NCI-H187 treated with DMSO at 0.1 percent for 48 hours (cell line): ENCODE measurements at places on chromosomes 16 and 17.

DNA sequence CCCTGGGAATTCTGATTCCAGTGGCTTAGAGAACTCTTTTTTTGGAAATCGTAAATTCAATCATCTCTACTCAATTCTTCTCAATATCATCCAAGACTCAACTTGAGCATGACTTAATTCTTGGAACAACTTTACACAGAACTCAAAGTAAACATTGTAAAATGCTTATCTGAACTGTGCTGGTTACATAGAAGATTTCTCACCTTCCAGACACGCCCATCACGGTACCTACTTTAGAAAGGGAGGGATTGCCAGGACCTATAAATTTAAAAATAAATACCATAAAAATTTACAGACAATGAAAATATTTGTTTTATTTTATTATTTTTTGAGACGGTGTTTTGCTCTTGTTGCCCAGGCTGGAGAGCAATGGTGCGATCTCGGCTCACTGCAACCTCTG is 26.5 kb downstream of the MAP1LC3B start:
- DNase-seq = no peak

- no peak for DNase-seq
Observed at GRCh38 chr17:66711881-66712321, 123.0 kb upstream of the CACNG5 start.

DNA sequence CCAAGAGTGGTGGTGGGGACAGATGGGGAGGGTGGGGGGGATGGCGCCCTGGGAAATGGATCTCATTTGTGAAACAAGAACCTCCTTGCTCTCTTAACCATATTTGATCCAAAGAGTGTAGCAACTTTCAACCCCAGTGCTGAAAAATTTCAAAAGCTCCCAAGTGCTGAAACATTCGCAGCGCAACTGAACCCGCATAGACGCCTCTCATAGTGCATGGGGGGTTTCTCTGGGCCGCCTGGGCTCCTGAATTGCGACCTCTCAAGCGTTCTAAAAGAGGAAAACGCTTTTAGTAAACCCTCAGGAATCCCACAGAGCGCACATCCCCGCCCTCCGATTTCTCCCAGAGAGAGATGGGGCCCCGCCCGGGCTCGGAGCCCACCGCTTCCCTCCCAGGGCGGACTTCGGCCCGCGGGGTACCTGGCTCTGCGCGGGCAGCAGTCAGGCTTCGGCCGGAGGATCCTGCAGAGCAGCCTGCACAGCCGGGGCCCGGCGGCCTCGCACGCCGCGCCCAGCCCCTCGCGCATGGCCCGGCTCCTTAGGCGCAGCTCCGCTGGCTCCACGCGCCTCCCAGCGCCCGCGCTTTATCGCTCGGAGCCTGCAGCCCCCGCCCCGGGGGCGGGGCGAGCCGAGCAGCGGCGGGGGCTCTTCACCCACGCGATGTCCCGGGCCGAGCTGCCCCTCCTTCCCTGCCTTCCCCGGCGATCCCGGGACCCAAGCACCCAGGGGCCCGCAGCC is 7.0 kb downstream of the NOS2 start:
- DNase-seq = no peak

GRCh38 chr17:73797594-73798110 is 153.4 kb upstream of the SDK2 start:
- no peak for DNase-seq

DNA sequence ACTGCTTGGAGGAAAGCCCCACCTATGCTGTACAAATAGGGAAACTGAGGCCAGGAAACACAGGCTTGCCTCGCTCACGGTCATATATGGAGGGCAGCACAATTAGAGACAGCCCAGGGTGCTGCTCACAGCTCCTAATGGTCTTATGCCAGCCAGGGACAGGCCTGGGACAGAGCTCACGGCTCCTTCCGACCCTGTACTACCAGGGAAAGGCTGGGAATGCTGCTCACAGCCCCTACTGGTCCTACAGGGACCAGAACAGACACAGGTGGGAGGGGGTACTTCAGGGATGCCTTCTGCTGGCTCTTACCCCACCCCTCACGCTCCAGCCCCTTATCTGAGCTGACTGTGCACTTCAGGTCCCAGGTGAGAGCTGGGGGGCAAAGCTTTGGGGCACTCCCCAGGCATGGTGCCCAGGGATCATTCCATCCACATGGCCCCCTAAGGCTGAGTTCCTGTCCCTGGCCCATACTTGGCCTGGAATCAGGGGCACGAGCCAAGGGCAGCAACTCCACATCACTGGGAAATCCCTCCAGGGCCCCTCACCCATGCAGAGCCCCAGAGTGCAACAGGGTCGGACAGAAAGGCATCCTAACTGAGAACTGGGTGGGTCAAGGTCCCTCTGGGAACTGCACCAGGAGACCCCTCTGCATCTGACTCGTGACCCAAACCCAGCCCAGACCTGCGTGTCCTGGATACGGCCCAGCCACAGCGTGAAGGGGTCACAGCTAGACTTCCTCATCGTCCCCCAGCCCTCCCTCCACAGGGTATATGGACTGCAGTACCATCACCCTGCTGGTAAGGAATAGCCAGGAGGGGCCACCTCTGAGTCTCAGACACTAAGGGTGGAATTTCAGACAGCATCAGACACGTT is 5.9 kb downstream of the RHBDF1 start:
- no peak for DNase-seq

- no peak for DNase-seq
Observed at GRCh38 chr17:17813725-17814095, 23.1 kb downstream of the SREBF1 start.

DNA sequence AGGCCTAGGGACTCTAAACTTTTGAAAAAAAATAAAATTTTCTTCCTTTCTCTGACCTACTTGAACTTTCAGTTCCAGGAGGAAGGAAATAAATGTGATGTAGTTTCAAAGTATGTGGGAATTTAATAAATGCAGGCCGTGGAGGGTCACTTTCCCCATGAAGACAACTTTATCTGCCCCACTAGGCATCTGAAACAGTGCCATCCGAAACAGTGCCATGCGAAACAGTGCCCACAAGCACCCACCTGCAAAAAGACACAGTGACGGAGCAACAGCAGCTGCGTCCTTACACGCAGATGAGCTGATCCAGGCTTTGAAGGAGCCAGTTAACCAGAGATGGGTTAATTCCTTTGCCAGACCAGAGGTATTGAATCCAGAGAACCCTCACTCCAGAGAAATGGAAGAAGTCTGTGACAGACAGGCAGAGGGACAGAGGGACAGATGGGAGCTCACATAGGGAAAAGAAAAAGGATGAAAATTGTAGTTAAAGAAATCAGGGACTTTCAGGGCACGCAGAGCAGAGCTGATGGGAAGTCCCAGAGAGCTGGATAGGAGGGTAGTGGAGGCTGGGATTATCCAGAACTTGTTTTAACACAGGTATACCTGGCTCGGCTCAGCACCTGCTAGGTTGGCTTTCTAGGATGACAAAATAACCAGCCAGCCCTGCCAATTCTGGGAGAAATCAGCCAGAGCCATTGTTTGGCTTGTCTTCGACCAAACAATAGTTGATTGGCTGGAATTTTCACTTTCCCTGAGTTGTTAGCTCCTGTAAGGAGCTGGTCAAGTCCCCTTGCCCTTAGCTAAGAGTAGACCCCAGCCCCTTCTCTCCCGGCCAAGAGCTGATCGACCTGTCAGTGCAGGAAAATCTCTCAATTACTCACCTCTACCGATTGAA is 17.1 kb upstream of the HOXB13 start:
- no peak for DNase-seq

DNA sequence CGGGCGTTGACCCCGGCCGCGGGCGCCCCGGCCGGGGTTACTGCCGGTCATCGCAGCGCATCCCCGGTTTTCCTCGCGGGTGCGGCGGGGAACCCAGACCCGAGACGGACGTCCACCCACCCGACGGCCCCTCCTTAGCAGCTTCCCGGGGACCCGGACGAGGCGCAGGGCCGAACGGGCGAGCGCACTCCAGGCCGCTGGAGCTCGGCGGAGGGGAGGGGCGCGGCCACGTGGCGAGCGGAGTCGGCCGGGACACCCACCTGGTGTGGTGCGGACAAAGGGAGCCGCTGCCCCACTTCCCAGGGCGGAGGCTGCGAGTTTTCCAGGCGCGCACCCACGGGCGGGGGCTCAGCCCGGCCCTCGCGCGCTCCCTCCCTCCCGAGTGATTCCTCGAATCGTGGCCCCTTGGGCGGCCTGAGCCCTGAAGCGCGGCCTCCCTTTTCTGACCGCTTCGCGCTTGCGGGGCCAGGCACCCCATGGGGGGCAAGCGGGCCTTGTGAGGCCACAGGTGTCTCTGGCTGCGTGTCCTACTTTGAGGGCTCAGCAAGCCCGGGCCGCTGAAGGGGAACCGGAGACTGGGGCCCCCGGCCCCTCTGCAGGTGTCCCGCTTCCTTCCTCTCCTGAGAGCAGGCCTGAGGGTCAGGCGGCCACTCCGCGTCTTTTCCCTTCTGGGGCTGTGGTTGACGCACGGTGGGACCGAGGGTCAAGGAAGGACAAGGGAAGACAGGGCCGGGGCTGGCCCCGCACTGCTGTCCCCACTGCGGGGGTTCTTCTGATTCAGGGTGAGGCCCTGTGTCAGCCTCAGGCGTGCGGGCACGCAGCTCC is 1.1 kb upstream of the FASN start:
- DNase-seq = no peak

GRCh38 chr16:1982013-1982433 is 754 bp upstream of the NOXO1 start:
- no peak for DNase-seq

GRCh38 chr17:50537721-50538548 is 5.4 kb downstream of the EPN3 start:
- DNase-seq = no peak

DNA sequence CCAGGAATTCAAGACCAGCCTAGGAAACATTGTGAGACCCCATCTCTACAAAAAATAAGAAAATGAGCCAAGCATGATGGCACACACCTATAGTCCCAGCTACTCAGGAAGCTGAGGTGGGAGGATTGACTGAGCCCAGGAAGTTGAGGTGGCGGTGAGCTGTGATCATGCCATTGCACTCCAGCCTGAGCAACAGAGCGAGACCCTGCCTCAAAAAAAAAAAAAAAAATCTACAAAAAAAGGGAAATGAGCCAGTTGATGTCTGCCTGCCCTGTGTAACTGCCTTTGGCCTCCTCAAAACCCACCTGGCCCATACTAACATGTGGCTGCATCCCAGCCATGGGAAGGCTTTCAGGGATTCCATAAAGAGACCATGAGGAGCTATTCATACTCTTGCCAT is 4.5 kb downstream of the RANBP10 start:
- DNase-seq = no peak

DNA sequence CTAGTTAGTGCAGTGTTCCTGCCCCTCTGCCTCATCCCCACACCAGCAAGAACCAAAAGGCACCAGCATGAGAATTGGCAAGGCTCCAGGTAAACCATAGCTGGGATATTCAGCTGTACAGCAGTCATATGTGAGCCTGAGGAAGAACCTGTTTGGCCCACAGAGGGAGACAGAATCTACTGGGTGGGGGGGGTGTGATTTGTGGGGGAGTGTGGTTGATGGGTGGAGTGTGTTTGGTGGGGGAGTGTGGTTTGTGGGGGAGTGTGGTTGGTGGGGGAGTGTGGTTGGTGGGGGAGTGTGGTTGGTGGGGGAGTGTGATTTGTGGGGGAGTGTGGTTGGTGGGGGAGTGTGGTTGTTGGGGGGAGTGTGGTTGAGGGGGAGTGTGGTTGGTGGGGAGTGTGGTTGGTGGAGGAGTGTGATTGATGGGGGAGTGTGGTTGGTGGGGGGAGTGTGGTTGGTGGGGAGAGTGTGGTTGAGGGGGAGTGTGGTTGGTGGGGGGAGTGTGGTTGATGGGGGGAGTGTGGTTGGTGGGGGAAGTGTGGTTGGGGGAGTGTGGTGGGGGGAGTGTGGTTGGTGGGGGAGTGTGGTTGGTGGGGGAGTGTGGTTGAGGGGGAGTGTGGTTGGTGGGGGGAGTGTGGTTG is 19.5 kb downstream of the MINK1 start:
- no peak for DNase-seq

DNA sequence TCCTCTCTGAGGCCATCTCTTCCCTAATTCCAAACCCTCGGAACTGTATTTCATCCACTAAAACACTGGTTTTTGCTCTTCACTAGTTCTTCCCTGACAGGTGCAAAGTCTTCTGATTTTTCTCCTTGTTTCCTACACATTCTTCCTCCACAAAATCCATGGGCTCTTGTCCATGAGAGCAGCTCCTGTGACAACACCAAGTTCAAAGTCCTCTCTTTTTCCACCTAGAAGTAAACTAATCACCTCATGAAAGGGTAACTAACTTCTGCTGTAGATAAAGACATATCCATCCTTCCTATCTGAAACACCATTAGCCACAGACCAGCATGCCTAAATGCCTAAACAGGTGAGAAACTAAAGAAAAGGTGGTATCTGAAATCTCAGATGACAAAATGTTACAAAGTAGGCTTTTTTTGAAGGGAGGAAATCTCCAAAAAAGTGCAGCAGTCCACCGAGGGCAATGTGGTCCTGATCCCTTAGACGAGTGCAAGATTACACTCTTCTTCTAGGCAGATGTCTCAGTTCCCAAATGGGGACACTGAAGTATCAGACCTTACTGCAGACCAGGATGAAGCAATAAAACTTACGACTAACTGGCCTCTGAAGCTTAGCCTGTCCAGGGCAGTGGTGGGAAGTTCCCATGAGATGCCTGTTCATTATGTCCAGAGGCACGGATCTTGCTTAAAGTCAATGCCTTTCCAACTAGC is 2.8 kb downstream of the PIP4K2B start:
- no peak for DNase-seq

- no peak for DNase-seq
Observed at GRCh38 chr16:35733278-35733965, 2274.0 kb downstream of the TP53TG3F start.

- DNase-seq = no peak
Observed at GRCh38 chr16:69794486-69794885, 32.4 kb downstream of the WWP2 start.

DNA sequence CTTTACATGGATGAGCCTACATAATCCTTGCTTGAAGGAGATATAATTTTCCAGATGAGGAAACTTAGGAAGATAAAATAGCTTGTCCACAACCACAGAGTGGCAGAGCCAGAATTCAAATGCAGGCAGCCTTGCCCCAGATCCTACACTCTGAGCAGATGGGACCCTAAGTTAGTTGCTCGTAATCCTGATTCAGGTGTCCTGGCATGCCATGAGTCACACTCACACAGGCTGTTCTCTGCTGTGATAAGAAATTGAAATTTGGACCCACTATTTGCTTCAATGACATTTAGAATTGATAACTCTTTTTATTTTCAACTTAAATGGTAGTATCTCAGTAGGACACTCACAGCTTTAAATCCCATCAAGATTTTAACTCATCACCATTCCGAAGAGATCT is 150.7 kb upstream of the CACNG5 start:
- no peak for DNase-seq
